ENCODE measurements at places on chromosomes 7 and 10.
A peak's percentile ranks its signal among the peaks of the same experiment; 100 is the strongest.

GRCh38 chr7:33457039-33457438 lies 327.7 kb downstream of the BBS9 start:
- DNase-seq: no peak

- no peak for DNase-seq
These were observed 75.3 kb upstream of the CPXM2 start for GRCh38 chr10:123966896-123967231.

GRCh38 chr10:109411917-109412316 lies 511.4 kb downstream of the XPNPEP1 start:
- DNase-seq: peak; percentile 22

GRCh38 chr7:3141326-3141725 lies 97.7 kb upstream of the CARD11 start:
- no peak for DNase-seq

GRCh38 chr7:80770675-80771081 lies 132.2 kb downstream of the CD36 start:
- no peak for DNase-seq

GRCh38 chr7:116259871-116260440 lies 49.6 kb downstream of the TES start:
- DNase-seq: peak; percentile 52

GRCh38 chr7:29885626-29886025 lies 79.3 kb downstream of the WIPF3 start:
- no peak for DNase-seq

- DNase-seq: no peak
These were observed 858.7 kb downstream of the REEP3 start for GRCh38 chr10:64379898-64380297.

GRCh38 chr10:27770181-27770580 lies 24.6 kb upstream of the MKX start:
- DNase-seq: no peak

DNA sequence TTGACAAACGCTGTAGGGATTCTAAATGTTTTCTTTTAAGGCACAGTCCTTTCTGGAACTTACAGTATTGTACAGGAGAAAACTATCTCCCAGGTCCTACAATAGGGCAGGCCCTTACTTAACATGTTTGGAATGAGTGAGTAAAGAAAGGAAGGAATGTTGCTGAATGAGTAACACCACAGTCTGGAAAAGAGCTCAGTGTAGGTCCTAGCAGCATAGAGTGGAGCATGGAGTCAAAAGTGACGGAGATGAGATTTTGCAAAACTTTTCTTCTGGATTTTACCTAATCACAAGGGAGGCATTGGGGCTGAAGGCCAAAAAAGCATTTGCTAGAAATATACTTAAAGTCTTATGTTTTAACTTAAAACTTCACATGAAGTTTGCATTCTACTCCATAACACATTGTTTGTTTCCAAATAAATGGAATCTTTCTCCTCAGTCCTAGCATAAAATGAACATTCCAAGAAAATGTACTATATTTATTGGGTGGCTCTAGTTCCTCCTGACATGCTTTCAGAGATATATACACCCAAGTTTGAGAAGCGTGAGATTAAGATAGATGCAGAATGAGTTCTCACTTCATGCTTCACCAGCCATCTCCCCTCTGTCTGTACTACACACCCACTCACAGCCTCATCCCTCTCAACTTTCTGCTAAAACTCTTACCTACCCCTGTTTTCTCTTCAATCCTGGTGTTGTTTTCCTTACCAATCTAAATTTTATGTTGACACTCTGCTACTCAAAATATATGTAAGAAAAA lies 20.2 kb upstream of the ADD3 start:
- DNase-seq: peak; percentile 67

DNA sequence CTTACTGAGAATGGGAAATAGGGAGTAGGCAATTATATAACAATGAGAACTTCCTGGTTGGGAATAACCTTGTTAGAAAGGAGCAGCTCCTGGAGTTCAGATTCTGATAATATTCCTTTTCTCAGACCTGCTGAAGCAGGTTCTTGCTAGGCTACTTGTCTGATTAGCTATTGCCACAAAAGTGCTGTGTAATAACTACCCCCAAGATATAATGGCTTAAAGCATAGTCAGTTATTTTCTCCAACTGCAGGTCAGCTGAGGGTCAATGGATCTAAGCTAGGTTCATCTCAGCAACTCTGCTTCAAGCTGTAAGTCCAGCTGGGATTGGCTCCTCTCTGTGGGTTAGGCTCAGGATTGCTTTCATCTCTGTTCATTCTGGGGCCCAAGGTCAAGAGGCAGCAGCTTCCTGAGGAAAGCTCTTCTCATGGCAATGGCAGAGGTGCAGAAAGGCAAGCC lies 9.4 kb upstream of the CNOT4 start:
- no peak for DNase-seq

DNA sequence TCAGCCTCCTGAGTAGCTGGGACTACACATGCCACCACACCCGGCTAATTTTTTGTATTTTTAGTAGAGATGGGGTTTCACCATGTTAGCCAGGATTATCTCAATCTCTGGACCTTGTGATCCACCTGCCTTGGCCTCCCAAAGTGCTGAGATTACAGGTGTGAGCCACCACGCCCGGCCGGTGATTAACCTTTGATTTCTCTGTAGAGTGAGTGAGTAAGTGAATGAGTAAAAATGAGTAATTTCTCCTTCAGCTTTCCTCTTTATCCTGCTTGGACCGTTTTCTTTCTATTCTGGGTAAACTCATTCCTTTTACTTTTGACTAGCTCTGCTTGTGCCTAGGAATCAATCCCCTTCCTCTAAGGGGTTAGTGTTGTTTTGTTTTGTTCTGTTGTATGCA lies 36.8 kb downstream of the ST7 start:
- DNase-seq: no peak

- DNase-seq: no peak
These were observed 99.6 kb upstream of the NAMPT start for GRCh38 chr7:106384373-106384772.

DNA sequence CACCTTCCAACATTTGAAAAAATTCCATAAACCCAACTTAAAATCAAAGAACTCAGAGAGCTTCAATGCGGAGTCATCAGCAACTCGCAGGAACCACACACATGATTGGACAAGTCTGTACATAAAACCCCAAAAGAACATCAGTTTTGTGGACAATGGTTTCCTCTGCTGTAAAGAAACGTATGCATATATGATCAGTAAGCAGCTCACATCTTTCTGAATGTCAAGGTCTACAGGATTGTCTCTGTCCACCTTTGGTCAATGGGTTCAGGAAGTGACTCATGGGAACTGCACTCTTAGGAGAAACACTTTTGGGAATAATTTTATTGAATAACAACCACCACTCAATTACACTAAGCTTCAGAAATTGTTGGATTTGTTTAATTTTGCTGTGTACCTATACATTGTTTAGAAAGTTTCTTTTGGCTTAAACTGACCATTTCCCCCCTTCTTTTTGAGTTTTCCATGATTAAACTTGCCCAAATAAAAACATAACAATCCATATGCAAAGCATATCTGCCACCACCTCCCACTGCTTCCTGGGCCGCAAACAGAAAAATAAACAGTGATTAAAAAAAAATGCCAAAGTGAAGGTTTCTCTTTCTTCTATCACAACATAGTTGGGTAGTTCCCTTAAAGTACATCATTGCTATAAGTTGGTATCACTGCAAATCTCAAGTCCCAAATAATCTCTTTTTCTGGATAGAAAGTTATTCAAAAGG lies 27.3 kb upstream of the AFAP1L2 start:
- DNase-seq: no peak

DNA sequence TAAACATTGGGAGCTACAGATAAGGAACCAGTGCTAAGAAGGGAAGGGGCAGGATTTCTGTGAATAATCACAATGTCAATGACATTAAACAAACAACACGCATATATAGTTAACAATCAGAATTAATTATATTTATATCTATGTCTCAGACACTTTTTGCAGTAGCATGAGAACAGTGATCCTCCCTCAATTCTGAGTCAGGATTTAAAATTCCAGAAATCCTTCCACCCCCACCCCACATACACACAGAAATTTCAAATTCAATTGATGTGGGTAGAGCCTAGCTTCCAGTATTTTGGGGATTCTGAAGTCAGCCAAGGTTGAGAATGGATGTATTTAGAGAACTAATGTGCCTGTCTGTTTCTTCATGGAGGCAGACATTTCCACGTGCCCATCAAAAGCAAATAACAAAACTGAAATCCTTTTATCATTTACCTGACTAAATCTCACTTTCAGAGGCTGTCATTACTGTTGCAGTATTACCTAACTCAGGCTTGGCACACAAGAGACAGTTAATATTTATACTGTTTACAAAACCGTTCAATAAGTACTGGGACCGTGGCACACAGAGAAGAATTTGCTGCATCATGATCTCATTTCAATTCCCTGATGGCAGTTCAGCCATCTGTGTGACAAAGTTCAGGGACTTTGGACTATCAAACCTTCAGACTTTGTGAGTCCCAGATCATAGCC lies 116.6 kb upstream of the PALS2 start:
- DNase-seq: peak; percentile 1
